ENCODE measurements at places on chromosomes 3 and 15.

- DNase-seq: peak; percentile 15
Measured at GRCh38 chr3:178325330-178325729, 210.9 kb upstream of the KCNMB2 start.

- peak; percentile 57 for DNase-seq
Measured at GRCh38 chr15:90774731-90775514, 57.8 kb downstream of the BLM start.

- no peak for DNase-seq
Measured at GRCh38 chr3:157594413-157594812, 91.2 kb upstream of the VEPH1 start.

- DNase-seq: no peak
Measured at GRCh38 chr15:39499042-39499441, 81.8 kb upstream of the THBS1 start.

- DNase-seq: no peak
Measured at GRCh38 chr15:79116771-79117170, 26.2 kb upstream of the RASGRF1 start.

GRCh38 chr15:100849855-100850218 is 29.8 kb upstream of the ALDH1A3 start:
- no peak for DNase-seq

- DNase-seq: no peak
Measured at GRCh38 chr15:27165590-27165989, 194.6 kb downstream of the GABRG3 start.

GRCh38 chr3:37287776-37288175 is 113.4 kb upstream of the LRRFIP2 start:
- no peak for DNase-seq

- peak; percentile 78 for DNase-seq
Measured at GRCh38 chr15:80343554-80343992, 60.6 kb upstream of the ARNT2 start.
